ENCODE measurements at places on chromosomes 12 and 14.

GRCh38 chr12:55974308-55974730, 441 bp downstream of the RAB5B start:
- DNase-seq = peak; percentile 51

DNA sequence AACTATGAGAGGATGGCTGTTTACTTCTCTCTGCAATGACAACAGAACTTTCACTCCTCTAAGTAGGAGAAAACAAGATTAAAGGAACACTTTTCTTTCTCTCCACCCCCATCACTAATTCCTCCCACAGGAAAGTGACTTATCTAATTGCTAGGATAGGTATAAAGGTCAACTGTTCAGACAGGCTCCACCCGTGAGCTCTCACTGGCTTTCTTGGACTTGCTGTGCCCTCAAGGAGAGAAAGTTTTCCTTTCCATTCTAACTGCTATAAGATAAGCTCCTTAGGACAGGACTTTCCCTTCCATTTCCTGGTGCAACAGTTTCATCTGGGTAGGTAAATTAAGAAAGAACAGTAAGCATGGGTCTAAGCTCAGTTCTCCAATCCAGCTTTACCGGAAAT, 4.8 kb downstream of the SLC41A2 start:
- DNase-seq = peak; percentile 82

- DNase-seq = peak; percentile 75
These were observed 412.3 kb downstream of the RPS29 start for GRCh38 chr14:49173765-49174373.

DNA sequence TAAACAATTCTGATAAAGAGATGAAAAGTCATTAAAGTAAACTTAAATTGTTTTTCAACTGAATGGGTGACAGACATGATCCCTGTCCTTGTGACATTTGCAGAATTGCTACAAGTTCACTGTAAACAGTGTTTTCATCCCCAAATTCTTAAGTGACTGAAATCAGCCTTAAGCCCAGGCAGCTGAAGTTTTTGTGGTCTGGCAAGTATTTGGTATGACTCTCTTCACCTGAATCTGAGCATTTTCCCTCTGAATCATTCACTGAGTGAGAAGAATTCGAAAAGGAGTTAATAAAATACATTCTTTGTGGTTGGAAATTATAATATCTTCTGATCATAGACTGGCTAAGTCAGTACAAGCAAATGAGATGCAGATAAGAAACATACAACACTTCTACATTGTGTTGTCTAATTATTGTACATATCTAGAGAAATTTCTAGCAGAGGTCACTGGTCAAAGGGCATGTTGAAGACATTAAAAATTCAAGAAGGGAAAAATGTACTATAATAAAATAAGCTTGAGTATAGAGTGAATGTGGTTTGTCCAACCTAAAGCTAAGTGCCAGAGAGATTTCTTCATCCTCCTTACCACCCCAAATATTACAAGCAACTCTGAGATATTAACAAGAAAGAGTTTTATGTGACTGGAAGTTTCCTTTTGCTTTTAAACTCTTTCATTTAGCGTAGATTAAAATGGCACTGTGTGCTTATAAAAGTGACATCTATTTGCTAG, 177.8 kb upstream of the DIO2 start:
- DNase-seq = peak; percentile 1

- DNase-seq = no peak
These were observed 294.1 kb downstream of the DPF3 start for GRCh38 chr14:72599579-72600470.

GRCh38 chr12:6201826-6202225, 1.6 kb downstream of the CD9 start:
- DNase-seq = no peak

- DNase-seq = no peak
These were observed 89.4 kb downstream of the GALNT9 start for GRCh38 chr12:132239796-132240668.

DNA sequence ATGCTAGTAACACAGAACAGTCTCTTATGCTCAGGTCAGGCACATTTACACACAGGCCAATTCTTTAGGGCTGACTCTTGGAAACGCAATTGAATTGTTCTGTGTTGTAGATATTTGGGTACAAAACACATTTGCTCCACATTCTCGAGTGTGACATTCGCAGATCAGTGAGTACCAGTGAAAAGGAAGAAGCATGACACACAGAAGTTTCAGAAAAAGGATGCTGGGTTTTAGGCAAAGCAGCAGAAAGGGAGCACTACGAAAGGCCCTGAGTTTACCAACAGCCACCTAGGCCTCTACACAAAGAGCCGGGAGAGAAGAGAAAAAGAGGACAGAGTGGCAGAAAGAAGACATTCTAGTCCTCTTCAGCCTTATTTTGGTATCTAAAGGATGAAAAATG, 254.4 kb upstream of the BTG1 start:
- DNase-seq = no peak

DNA sequence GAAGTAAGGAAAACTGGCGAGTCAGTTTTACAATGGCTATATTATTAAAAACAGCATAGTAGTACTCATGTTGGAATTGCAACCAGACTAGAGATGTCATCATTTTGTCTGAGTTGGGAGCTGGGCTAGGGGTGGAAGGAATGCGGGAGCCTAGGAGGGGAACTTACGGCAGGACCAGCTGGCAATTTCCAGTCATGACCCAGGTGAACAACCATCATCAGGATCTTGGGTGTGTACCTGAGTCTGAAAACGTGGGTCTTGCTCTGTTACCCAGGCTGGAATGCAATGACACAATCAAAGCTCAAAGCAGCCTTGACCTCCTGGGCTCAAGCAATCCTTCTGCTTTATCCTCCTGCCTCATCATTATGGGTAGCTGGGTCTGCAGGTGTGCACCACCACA, 50.9 kb downstream of the ALG10B start:
- DNase-seq = no peak

DNA sequence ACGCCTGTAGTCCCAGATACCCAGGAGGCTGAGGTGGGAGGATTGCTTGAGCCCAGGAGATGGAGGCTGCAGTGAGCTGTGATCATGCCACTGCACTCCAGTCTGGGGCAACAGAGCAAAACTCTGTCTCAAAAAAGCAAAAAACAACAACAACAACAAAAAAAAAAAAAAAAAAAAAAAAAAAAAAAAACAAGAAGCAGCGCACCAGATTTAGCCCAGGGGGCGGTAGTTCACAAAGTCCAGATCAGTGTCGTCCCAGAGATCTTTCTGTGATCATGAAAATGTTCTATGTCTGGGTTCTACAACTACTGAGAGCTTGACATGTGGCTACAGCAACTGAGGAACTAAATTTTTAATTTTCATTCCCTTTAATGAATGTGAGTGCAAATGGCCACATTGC, 27.4 kb downstream of the OAS2 start:
- DNase-seq = no peak

- DNase-seq = peak; percentile 70
These were observed 80.7 kb downstream of the KDM2B start for GRCh38 chr12:121499929-121500793.

GRCh38 chr12:59055204-59055860, 135.0 kb upstream of the LRIG3 start:
- peak; percentile 81 for DNase-seq

DNA sequence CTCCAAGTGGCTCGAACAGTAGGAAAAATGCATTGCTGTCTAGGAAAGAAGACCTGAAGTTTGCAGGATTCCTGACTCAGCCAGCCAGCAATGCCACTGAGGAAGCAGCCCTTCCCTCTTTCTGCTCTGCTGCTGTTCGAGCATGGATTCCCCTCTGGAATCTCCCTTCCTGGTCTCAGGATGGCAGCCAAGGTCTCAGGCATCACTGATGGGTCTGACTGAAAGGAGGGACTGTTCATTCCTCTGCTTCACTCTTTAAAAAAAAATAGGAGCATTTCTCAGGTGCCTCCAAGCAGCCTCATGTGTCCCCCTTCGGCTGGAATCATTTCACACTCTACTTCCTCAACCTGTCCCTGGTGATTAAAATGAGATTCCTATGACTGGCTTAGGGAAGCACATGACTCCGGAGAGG, 62.4 kb downstream of the SLC15A4 start:
- no peak for DNase-seq

- no peak for DNase-seq
These were observed 345.2 kb upstream of the SYT1 start for GRCh38 chr12:78519422-78519821.

GRCh38 chr14:82724316-82724715, 1190.7 kb upstream of the SEL1L start:
- DNase-seq = no peak

DNA sequence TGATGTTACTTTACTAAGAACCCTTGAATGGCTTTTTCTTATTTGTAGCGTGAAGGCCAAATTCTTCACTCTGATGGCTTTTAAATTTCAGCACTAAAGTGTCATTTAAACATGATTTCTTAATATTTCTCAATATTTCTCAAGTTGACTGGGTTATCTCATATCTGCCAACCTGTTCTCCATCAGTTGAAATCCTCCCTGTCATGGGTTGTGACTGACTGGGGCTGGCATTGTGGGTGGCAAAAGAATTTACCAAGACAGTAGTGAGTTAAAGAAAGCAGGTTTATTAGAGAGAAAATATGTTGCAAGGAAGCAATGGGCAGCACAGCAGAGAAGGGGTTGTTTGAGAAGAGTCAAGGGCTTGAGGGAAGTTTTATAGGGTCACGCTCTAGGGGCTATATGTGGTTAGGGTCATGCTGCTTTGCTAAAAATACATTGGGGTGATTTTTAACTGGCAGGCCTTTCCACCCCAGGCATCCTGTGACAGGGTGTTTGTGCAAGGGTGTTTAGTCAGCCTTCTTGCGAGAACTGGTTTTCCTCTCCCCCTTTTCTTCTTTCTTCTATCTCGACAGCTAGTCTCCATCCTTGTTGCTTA, 232.8 kb upstream of the SEL1L start:
- no peak for DNase-seq

DNA sequence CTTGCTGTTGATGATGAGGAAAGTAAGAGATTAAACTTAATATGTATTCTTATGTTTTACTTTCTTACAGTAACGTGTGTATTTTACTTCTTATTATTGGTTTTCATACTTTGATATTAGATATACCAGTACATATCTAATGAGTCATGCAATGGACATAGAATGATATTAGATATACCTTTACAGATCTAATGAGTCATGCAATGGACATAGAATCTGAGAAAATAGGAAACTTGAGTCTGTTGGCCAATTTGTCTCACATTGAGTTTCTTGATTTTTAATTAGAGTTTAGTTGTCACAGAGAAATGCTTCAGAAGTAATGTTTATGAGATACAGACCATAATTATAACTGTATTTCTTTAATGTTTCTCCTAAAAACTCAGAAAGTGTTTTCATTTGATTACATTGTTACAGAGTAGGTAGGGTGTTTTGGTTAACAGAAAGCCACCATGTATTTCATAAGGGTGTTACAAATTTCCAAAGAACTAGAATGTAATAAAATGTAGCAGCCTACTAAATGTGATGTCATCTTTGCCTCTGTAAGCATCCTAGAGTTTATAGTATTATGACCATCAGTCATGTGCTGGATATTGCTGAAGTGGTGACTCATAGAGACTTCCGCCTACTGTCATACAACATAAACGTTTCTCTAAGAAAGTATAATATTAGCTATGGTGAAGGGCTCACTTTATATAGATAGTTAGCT, 3.0 kb downstream of the GAS2L3 start:
- peak; percentile 57 for DNase-seq

DNA sequence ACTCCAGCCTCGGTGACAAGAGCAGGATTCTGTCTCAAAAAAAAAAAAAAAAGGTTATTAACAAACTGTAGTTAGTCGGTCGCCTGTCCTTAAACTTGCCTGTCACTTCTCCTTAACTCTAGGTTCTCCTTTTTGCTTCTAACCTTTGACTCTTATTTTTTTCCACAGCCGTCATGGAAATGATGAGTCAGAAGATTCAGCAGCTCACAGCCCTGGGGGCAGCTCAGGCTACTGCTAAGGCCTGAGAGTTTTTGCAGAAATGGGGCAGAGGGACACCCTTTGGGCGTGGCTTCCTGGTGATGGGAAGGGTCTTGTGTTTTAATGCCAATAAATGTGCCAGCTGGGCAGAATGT, 418 bp upstream of the MYG1 start:
- no peak for DNase-seq

DNA sequence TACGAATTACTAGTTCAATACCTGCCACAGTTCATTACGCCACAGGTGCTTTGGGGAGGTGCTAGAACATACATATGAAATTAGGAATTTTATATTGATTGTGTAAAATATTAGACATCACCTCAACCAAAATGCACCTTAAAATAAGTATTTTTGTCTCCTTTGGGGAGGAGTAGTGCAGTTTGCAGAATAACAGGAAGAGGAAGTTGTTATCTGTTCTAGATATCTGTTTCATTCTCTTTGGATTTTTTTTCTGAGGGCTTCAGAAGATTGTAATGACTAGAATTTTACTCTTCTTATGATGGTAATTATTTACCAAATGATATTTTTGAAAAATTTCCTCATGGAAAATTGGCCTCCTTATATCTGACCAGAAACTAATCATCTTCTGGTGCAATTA, 9.9 kb upstream of the GYS2 start:
- DNase-seq = no peak

- no peak for DNase-seq
These were observed 590 bp downstream of the DDIT3 start for GRCh38 chr12:57519796-57520052.

DNA sequence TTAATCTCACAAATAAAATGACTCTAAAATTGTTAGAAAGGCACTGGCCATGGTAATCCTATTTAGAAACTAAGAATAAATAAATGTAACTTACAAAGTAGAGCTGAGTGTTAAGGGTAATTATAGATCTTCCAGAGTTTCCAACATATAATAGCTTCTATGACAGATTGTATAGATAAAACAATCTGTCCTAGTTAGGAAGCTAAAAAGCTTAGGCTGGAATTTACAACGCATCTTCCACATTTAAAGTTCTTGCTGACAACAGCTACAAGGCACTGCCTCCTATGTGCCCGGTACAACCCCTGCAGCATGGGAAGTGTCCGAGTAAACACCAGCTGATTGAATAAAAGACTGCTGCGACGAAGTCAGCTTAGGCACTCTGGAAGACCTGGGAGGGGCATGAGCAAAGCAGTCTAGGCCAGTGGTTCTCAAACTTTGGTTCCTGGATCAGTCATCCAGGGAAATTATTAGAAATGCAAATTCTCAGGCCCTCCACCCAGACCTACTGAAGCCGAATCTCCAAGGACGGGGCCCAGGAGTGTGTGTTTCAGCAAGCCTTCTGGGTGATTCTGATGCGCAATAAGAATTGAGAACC, 635.6 kb upstream of the TBX3 start:
- no peak for DNase-seq

DNA sequence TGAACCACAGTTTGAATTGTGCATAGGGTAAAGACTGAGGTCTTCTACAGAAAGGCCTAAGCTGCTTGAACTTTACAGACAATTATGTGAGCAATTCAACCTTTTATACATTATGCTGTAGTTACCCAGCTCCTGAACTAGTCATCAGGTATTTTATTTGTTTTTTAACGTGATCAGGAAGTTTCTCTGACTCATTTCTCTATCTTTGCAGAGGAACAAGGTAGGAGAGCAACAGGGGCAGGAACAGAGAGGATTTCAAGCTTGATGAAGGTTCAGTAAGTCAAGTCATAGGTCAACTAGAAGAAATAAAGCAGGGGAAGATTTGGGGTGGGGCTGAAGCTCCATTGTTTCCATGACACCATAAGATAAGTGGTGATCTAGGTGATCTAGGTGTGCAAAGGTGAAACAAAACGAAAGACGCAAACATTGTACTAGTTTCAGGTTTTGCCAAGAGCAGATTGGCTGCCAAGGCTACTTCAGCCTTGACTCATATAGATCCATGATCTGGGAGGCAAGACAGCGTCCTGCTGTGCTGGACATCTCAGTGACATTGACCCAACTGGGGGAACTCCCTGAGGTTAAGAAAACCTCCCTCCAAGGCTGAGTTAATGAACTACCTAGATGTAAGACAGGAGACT, 198.1 kb downstream of the DAD1 start:
- peak; percentile 51 for DNase-seq

GRCh38 chr14:59419303-59419702, 45.9 kb downstream of the GPR135 start:
- no peak for DNase-seq
